NCI-H2107 (cell line): ENCODE measurements at places on chromosomes 13 and 19.

DNA sequence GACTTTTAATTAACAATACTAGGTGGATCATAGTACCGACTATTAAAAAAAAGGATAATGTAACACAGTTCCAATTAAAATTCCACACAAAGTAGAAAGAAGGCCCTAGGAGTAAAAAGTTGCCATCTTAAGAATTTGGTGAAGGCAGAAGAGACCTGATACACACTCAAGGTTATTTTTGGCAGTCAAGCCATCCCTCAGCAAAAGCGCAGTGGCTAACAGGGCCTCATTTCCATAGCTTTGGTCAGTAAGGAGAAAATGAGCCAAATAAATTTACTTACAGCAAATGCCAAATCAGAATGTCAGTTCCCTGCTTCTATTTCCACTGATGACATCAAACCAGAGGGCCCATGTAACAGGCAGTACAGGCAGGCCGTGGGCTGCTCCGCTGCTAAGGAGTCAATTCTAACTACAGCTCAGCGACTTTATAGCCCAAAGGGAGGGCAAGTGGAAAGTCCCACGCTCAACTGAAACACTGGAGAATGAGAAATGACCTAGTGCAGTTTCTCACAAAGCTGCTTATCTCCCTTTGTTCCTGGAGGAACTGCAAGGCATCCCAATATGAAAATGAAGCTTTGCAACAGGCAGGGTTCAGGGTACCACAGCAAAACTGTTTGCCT is 6.3 kb downstream of the ARGLU1 start:
- no peak for DNase-seq

GRCh38 chr13:57409121-57409520 is 222.4 kb upstream of the PCDH17 start:
- no peak for DNase-seq

DNA sequence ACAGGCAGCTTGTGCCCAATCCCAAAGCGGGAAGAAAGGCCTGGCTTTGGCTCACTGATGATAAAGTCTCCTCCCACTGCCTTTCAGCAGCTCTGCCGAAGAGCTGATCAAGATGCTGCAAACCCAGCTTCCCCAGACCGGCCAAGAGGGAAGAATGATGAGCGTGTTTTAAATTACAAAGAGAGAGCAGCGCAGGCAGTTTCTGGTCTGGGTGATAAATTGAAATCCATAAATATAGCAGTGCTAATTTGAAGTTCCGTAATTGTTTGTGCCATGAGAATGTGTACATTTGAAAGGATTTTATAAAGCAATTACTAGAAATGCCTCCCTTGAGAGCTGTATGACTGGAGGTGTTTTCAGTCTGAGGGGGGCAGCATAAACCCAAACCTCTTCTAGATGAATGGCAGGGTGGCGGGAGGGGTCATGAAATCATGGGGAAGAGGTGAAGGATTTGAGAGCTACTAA is 171.8 kb downstream of the STK24 start:
- peak; percentile 29 for DNase-seq

- no peak for DNase-seq
Observed at GRCh38 chr19:11021760-11022144, 60.9 kb downstream of the SMARCA4 start.

GRCh38 chr13:97267418-97268059 is 45.4 kb downstream of the MBNL2 start:
- no peak for DNase-seq

DNA sequence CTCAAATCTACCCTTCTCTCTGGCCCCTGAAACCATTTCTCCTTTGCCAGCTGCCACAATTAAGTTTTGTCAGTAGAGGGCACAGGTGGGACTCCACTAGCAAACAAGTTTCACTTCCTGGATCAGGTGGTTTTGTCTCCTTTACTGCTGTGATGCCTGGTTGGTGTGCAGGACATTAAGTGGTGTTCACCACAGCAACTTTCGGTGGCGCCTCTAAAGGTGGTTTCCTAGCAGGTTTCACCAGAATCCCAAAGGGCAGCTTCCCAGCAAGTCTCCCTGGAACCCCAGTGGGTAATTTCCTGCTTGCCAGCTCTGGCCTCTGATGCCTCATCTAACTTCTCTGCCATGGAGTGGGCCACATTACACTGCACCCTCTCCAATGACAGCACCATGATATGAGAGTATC is 16.6 kb downstream of the MED4 start:
- DNase-seq, result no peak

DNA sequence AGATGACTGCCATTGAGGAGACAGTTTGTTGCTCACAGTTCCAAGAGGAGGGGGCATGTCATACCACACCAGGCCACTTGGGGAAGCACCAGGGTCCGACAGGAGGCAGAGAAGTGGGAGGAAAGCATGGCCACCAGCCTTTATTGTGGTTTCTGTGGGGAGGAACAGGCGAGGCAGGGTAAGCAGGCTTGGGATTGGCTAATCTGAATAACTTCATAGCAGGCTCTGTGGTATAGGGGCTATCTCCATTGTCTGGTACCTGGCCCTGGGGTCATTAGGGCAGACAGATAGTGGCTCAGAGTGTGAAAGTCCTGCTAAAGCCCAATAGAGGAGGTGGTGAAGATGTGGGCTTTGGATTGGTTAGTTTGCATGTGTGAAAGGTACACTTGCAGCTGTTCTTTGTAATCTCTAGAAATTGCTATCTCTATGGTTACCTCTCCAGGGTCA is 35.5 kb downstream of the CBY2 start:
- no peak for DNase-seq

GRCh38 chr13:44406617-44407016 is 33.0 kb downstream of the SERP2 start:
- no peak for DNase-seq

- DNase-seq, result no peak
Observed at GRCh38 chr19:39335168-39335548, 685 bp downstream of the GMFG start.

- DNase-seq, result no peak
Observed at GRCh38 chr13:83633746-83634145, 248.5 kb downstream of the SLITRK1 start.

- no peak for DNase-seq
Observed at GRCh38 chr19:46351241-46352041, 4.6 kb downstream of the PPP5C start.

GRCh38 chr13:48829536-48829935 is 146.2 kb upstream of the FNDC3A start:
- no peak for DNase-seq

DNA sequence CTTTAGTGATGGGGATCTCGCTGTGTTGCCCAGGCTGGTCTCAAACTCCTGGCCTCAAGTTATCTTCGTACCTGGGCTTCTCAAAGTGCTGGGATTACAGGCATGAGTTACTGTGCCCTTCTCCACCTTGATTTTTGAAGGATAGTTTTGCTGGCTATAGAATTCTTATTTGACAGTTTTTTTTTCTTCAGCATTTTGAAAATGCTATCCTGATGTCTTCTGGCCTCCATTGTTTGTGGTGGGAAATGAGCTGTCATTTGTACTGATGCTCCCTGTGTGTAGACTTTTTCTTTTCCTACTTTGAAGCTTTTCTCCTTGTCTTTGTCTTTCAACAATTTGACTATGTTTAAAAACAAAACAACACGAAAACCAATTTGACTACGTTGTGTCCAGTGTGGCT is 54.2 kb downstream of the SIPA1L3 start:
- DNase-seq, result no peak

DNA sequence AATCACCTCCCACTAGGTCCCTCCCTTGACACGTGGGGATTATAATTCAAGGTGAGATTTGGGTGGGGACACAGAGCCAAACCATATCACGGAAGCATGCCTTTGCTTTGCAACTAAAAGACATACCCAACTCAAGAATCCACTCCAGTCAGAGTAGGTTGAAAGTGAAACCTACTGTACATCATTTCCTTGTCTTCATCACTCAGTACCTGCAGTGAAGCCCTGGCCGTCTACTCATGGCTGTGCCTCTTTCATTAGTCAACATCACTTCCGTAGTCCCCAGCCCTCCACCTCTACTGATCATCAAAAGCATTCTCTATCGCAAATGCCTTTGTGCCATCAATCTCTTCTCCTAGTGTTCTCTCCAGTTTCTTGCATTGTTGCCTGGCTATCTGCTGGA is 343.1 kb upstream of the ARGLU1 start:
- no peak for DNase-seq

DNA sequence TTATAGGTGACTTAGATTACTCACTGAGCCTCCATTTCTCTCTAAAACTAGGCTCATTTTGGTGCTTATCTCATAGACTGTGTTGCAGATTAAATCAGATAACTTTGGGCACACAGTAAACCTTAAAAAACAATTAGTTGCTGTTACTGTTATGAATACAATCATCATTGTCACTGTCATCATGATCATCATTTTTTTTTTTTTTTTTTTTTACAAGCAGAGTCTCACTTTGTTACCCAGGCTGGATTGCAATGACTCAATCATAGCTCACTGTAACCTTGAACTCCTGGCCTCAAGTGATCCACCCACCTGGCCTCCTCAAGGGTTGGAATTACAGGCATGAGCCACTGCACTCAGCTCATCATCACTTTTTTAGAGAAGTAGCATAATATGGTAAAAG is 60.0 kb downstream of the VWA8 start:
- DNase-seq, result no peak
